ENCODE measurements at places on chromosomes 3 and 15.

- no peak for DNase-seq
Measured at GRCh38 chr3:28171962-28172361, 69.5 kb upstream of the CMC1 start.

DNA sequence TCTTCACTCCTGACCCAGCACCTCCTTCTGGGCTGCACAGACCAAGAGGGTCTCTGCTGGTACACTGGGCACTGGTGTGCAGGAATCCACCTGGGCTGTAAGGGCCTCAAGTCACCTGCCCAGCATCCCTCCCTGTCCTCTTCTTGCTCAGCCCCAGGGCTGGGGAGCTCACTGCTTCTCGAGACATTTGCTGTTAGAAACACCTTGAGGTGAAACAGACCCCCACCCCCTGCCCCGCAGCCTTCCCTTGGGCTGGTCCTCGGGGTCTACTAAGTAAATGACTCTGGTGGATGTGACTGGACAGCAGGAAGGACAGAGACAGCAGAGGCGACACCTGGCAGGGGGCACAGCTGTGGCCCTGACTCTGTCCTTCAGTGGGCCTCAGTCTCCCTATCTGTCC is 29.1 kb downstream of the LOXL1 start:
- no peak for DNase-seq

DNA sequence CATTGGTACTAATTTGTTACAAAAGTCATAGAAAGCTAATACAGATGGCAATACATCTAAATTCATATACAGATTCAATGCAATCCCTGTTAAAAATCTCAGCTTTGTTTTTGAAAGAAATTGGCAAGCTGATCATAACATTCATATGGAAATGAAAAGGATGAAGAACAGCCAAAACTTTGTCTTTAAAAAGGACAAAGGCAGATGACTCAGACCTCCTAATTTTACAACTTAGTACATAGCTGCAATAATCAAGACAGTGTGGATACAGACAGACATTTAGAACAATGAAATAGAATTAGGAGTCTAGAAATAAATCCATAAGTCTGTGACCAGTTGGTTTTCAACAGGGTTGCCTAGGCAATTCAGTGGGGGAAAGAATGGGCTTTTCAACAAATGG is 63.3 kb downstream of the AQP9 start:
- DNase-seq: no peak

DNA sequence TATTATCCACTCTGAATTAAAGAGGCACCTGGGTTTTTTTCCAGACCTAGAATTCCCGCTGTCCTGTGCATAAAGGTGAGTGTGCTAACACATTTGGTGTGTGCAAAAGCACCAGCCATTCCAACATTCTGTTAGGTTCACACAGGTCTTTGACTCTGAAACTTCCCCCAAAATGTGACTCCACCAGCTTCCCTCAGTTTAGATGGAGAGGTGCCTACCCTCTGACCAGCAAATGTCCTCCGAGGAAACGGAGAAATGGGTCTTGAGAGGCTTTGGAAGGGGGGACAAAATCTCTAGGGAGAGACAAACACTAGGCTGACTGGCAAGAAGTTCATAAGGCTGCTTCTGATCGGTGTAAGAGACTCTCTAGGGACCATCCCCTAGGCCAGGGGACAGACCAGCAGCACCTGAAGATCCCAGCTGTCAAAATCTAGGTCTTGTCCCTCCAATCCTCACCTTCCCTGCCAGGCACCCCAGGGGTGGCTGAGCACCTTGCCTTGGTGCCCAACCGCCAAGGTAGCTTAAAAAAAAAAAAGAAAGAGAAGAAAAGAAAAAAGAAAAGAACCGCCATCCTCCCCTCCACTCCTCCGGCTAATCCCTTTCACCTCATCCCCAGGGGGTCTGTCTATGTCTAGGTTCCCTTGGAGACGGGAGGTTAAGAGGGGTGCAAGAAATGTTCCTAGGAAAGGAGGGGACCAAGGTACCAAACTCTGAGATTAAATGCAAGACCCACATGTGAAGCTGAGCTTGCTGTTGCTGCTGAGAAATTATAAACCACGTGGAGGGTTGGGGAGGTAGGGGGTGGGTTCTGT is 2.0 kb upstream of the MECOM start:
- DNase-seq: no peak

DNA sequence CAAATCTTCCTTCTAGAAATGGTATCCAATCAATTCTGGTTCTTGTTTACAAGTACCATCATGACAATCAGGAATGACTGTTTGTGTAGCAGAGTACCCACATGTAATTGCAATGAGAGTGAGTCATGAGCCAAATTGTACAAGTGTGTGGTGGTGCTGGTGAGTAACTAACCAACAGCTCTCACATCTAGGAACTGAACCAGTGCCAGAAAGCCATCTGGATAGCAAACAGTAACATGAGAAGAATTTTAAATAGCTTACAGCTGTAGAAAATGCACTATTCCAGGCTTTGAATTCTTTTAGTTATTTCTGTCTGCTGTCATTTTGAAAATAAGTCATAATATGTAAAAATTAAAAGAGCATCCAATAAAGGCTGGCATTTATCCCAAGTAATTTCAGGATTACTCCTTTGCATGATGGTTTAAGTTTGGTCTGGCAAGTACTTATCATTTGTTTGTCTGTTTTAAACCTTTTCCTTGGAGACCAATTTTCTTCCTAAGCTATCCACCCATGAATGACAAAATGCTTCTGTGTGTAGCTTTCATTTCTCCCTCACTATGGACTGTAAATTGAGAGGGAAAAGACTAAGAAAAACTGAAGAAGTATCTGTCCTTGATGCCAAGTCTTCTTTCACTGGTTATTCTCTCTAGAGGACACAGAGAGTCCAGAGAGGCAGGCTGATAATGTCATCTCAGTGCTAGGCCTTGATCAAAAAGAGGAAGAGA is 60.0 kb downstream of the PIK3CB start:
- DNase-seq: peak; percentile 98

DNA sequence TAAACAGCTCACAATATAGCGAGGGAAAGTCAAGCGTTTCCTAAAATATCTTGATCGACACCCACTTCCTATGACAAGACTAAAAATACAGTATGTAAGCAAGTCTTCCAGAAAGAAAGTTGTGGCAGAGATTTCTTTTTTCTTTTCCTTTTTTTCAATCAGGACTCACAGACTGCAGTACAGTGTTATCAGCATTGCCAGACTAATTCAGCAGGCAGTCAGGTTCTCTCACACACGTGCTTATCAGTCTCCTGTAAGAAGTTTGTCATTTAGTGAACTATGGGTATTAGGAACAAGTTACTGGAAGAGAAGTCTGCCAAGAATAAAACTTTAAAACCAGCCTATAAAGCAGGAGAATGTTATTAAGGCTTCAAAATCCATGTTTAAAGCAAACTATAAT is 32.8 kb upstream of the ZNF385D start:
- no peak for DNase-seq

DNA sequence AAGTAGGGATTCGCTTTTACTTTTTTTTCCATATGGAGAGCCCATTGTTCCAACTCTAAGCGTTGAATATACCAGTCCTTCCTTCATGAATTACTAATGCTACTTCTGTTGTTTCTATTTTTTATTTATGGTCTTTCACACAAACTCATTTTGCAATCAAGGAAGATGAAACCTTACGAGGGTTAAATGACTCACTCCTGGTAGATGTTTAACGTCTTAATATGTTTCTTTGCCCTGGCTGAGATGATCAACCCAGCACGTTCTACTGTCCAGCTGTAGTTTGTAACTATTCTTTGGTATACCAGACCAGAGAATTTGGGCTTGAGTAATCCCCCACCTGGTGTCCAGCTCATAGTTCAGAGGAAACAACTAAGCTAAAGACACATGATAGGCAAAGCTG is 23.1 kb downstream of the CDCP1 start:
- no peak for DNase-seq

DNA sequence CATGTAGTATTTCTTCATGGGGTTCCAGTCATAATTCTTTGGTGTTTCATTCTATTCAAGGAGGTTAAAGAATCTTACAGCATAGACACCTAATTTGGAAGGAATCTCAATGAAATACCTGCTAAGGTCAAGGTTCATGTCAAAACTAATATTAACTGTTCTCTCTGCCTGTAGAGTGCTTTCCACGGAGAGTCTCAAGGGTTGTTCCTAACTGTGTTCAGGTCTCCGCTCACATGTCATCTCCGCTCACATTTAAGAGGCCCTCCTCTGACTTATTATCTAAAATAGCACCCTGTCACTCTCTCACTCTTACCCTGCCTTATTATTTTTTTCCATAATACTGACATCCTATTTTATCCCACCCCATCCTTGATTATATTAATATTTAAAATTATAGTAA is 239.9 kb downstream of the RBMS3 start:
- no peak for DNase-seq

DNA sequence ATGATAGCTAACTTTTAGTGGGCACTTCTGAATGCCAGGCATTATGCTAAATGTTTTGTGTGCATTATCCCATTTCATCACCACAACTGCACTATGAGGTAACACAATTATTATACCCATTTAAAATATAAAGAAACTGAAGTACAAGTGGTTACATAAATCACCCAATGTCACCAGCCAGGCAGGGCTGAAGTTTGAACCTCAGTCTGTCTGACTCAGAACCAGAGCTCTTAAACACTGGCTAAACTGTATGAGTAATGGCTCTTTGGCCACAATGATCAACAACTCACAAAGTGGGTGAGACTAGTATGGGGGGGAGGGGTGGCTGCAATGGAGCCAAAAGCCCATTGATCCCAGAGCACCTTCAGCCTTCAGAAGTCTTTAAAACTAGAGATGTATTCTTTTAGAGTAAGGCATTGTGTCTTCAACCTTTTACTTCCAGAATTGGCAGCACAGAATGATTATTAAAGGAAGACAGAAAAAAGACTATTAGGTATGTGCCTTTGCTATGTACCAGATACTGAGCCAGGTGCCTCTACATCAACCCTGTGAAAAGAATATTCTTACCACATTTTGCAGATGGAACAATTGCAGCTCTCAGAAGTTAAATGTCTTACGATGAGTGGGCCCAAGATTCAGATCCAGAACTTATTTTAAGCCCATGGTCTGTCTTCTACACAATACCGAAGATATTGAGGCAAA is 166.9 kb downstream of the UACA start:
- peak; percentile 62 for DNase-seq

- no peak for DNase-seq
Measured at GRCh38 chr15:81275711-81276392, 48.1 kb downstream of the STARD5 start.

DNA sequence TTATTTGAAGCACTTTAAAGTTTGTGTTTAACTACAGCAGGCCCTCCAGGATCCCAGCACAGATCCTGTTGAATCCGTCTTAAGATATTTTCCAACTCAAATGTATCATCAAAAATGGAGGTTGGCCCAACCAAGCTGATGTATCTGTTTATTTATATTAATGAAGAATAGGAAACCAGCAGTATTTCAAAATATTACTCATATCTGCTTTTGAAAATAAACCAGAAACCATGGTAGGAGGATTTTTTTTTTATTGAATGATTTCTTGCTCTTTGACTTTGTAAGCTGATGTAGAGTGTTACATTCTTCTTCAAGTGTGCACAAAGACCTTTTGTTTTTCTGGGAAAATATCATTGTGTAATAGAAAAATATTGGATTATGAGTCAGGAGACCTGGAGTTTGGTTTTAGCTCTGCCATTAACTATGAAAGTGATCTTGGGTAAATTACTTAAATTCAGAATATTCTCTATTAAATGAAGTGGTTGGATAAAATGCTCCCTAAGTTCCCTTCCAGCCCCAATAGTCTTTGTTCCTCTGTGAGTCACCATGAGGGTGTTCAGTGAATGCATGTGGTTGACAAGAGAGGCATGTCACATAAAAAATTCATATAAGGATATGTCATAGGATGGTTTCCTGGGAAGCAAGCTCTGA is 221.3 kb upstream of the GAP43 start:
- DNase-seq: peak; percentile 65

All from retinal pigment epithelial cell (primary cell).